Cortex of kidney (tissue), 1 donor: ENCODE measurements at places on chromosomes 6 and 20.

- DNase-seq = no peak
Observed at GRCh38 chr20:15802020-15802419, 771.2 kb downstream of the KIF16B start.

DNA sequence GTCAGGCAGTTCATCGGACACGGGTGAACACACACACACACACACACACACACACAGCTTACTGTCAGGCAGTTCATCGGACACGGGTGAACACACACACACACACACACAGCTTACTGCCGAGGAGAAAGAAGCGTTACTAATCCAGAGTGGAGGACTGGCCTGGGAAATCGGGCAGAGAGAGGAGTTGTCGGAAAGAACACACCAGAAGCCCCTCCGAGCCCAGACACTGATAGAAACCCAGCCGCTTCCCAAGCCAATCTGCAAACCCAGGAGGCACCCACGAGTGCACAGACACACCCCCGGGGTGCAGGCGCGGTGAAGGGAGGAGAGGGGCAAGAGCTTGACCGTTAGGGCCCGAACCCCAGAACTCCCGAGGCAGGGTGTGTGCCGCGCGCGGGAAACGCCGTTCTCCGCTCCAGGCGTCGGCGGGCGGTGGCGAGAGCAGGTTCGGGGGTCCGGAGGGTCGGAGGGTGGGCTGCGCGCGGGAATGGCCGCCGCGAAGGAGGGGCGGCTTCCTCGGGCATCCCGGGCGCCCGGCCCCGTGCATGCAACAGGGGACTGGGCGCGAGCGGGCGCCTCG lies 636 bp downstream of the ELOVL2 start:
- DNase-seq = no peak

- no peak for DNase-seq
Observed at GRCh38 chr6:36851149-36851614, 11.9 kb upstream of the CPNE5 start.

- DNase-seq = no peak
Observed at GRCh38 chr6:134436281-134436815, 118.4 kb upstream of the SGK1 start.

- DNase-seq = no peak
Observed at GRCh38 chr20:37347347-37347823, 1.4 kb downstream of the SRC start.

DNA sequence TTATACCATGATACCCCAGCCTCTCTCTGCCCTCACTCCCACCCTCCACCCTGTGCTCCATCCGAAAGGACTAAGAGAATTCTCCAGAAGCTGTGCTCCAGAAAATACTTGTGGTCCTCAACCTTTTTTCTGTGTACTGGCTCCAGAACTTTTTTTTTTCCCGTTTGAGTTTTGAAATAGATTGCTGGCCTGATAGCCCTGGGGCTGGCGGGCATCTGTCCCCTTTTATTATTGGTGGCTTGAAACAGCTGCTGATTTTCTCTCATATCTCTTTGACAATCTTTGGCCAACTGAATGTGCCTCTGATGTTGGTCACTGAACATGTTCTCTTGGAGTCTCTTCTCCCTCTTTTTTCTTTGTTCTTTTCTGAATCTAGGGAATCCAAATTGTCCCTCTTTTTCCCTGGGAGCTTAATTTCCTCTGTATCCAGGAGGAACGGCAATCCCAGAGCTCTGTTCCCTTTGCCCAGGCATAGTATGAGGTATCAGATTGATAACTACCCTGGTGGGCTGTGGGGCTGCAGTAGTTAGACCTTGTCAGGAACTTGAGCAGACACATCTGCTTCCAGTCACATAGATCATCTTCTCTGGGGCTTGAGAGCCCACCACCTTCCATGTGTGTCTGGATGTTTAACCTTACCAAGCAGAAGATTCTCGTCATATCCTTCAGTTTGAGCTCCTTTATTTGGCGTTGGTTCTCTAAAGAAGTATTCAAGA lies 1.6 kb downstream of the PPARD start:
- DNase-seq = no peak

- DNase-seq = no peak
Observed at GRCh38 chr6:136326038-136326553, 36.5 kb upstream of the BCLAF1 start.

GRCh38 chr6:20633566-20634340 lies 99.5 kb downstream of the CDKAL1 start:
- DNase-seq = no peak

DNA sequence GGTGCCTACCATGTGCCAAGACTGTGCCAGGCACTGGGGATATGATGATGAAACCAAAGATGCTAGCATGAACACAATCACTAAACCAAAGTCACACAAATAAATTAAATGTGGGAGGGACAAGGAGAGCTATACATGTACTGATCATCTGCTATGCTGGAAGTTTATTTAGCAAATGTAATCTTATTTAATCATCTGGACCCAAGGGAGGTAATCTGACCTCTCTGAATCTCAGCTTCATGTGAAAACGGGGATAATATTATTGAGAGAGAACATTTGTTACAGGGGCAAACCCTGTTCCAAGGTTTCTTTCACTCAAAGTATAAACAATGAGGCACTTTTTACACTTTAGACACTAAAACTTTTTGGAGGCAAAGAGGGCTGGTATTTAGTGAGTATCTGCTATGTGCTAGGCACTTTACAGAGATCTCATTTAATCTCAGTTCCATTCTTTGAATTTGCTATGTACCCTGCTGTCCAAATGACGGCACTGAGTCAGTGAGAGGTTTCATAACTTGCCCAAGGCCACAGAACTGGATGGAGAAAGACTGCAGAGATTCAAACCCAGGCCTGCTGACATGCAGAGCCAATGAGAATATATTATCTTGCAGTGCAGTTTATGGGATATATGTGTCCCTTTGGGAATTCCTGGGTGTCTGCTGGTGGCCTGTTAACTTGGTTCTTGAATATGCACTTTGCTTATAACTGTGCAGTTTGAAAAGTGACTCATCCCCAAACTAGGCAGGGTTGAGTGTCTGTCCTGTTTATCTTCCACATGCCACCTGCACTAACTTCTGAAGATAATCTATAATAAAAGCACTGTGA lies 3.3 kb upstream of the ASXL1 start:
- DNase-seq = no peak

GRCh38 chr6:10193321-10193720 lies 221.6 kb downstream of the TFAP2A start:
- DNase-seq = no peak

DNA sequence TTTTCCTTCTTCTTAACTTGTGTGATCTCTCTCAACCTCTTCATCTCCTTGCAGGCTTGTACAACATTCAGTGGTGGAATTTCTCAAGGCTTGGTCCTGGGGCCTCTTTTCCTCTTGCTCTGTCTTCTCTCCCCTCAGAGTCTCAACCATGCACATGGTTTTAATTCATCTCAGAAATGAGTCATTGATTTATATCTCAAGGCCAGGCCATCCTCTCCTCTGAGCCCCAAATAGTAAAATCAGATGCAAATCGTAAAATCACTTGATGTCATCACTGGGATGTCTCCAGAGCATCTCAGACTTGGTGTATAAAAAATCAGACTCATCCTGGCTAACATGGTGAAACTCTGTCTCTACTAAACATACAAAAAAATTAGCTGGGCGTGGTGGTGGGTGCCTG lies 85.0 kb downstream of the FNDC1 start:
- DNase-seq = no peak

- no peak for DNase-seq
Observed at GRCh38 chr6:153702671-153703070, 336.4 kb upstream of the OPRM1 start.

DNA sequence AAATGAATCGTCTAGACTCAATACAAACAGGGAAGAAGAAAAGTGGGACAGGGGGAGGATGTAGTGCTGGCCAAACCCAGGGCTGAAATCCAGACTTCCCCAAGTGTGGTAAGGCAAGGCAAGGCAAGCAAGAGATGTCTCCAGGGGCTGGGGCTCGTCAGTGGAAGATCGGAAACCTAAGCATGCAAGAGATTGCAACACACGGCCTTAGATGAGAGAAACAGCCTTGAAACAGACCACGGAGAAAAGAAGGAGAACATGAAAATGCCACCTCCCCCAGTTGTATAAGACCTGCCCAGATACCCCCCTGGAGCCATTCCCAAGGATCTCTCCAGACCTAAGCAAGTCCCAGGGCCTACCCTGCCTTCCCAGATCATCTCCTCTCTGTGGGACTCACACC lies 20.0 kb downstream of the VEGFA start:
- DNase-seq = no peak

DNA sequence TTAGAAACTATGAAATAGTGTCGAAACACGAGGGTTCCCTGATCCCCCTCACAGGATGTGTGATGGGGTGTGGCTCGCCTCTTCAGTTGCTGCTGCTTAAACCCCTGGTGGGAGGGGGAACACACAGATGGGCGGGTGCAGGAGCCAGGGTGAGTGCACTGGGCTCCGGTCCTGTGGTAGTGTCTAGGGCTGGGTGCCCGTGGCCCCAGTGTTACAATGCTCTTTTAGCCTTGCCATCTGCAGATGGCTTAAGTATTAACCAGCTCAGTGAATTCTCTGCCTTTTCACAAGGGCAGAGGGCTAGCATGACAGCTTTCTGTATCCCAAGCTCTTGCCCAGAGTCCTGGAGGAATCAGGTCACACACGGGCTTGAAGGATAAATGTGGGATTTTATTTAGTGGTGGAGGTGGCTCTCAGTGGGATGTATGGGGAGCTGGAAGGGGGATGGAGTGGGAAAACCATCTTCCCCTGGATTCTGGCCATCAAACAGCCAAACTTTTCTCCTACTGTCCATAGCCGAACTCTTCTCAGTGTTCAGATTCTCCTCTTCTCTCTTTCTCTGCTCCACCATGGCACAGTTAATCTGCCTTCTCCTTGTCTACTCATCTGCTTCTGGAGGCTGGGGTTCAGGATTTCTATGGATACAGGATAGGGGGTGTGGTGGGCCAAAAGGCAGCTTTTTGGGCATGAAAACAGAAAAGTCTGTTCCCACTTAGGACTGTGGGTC lies 659.0 kb downstream of the EPM2A start:
- no peak for DNase-seq

DNA sequence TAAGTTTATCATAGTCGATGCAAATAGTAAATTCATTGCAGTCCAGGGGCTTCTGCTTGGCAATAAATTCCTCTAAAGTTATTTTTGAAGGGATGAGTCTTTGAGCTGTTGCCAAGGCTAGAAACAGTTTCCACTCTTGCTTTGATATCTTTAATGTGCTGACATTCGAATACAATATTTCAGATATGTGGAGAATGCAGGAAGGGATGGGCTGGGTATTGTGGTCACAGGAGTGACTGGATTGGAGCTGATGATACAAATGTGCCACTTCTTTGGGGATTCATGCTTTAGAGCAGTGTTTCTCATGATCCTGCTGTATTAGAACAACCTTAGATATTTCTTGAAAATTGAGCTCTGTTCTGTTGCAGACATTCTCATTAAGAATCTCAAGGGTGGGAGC lies 139.0 kb downstream of the PRDM13 start:
- no peak for DNase-seq

- no peak for DNase-seq
Observed at GRCh38 chr6:31365864-31366263, 8.9 kb upstream of the HLA-B start.

DNA sequence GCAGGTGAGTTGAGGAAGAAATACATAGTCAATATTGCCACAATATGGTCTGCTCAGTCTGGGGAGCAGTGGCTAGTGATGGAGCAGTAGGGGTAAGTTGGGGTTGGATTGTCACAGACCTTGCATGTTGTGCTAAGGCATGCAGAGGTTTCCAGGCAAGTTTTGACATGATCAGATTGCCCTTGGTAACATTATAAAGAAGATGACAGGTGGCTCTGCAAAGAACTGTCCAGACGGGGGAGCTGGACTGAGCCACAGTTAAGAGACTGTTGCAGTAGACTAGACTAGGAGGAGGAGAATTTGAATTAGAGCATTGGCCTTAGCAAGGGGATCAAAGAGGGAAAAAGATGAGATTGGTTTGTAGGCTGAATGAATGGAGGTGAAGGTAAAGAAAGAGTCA lies 23.4 kb downstream of the ATRN start:
- no peak for DNase-seq

GRCh38 chr6:98959631-98960030 lies 11.9 kb upstream of the FBXL4 start:
- DNase-seq = no peak

GRCh38 chr6:80767808-80768207 lies 661.3 kb downstream of the BCKDHB start:
- no peak for DNase-seq

- DNase-seq = no peak
Observed at GRCh38 chr6:110748453-110748852, 66.8 kb downstream of the CDK19 start.

- DNase-seq = no peak
Observed at GRCh38 chr6:39209911-39210310, 19.4 kb downstream of the KCNK5 start.

- no peak for DNase-seq
Observed at GRCh38 chr6:167469672-167470071, 144.8 kb downstream of the TTLL2 start.

GRCh38 chr6:119586250-119586882 lies 236.8 kb upstream of the MAN1A1 start:
- DNase-seq = no peak

DNA sequence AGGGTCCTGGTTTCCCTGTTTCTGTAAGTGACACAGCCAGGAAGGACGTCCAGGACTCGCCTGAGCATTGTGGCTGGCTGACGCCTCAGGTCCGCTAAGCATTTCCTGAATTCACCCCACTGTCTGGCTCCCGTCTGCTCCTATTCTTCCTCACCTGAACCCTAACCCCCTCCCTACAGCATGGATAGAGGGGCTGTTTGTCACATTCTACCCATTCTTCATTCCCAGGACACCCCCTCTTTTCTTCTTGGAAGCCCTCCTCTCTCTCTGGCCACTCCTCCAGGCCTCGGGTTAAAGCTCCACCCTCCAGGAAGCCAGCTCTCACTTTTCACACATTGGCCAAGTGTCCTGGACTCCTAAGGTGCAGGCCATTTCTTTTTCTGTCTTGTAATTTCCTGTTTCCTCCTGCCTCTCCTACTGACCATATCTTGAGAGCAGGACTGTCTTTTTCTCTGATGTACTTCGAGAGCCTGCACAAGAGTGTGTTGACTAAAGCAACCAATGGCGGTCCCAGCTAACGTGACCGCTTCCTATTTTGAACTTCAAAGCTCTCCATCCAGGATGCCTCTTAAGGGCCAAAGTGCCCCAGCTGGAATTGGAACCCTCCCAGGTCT lies 24.2 kb upstream of the MYMX start:
- DNase-seq = no peak

DNA sequence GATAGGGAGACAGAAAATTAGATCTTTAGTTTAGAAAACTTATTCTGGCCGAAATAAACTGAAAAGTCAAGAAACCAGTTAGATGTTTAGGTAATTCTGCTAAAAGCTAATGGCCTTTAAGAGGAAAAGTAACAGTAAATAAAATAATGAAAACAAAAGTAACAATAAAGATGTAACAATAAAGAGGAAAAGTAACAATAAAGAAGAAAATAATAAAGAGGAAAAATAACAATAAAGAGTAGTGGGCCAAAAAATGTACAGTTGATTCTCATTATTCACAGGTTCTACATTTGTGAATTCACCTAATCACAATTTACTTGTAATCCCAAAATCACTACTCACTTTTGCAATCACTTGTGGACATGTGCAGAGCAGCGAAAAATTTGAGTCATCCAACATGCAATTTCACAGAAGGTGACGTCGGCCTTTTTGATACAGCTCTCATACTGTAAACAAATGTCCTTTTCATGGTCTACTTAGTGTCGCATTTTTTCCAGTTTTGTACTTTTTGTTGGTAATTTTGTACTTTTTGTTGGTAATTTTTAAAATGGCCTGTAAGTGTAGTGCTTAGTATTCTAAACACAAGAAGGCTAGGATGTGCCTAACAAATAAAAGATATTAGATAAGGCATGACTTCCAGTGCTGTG lies 24.0 kb downstream of the HBS1L start:
- DNase-seq = no peak

- no peak for DNase-seq
Observed at GRCh38 chr6:107110200-107110599, 5.1 kb downstream of the BEND3 start.
